Suprapubic skin (tissue), 4 donors: ENCODE measurements at places on chromosomes 4 and X.

DNA sequence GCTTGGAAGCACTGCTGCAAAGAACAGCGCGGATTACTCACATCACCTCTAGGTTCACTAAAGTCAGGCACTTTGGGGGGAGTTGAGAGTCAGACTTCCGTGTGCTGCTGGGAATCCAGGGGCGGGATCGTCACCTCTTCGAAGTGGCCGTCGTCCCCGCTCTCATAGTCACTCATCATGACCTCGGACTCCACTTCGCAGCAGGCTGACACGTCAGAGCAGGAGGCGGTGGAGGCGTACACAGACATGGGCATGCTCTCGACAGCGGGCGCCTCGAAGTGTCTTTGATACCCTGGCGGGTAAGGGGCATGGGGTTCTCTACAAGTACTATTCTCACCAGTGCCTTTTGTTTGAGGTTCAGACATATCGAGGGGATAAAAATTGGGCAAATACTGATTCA, 33.1 kb upstream of the MTNR1A start:
- no peak overlapping the region for H3K4me3 ChIP-seq
- peak; percentile 75 for DNase-seq

- no peaks in the 10 kb centered on the region for H3K27me3 ChIP-seq
- H3K4me1 ChIP-seq: no peaks in the 10 kb centered on the region
- H3K4me3 ChIP-seq: no peak overlapping the region
- H3K27ac ChIP-seq: no peak overlapping the region
Measured at GRCh38 chr4:119570401-119570800, 58.2 kb downstream of the PDE5A start.

- DNase-seq: no peak
- H3K4me1 ChIP-seq: no peaks in the 10 kb centered on the region
- H3K36me3 ChIP-seq: no peaks in the 10 kb centered on the region
- H3K27me3 ChIP-seq: no peaks in the 10 kb centered on the region
Measured at GRCh38 chr4:78079726-78080430, 22.8 kb downstream of the FRAS1 start.

- DNase-seq: no peak
- no peak overlapping the region for H3K27ac ChIP-seq
- H3K36me3 ChIP-seq: peaks cover 4% of the 10 kb centered on the region
- H3K4me3 ChIP-seq: no peak overlapping the region
Measured at GRCh38 chrX:107102980-107103379, 15.6 kb downstream of the RBM41 start.

DNA sequence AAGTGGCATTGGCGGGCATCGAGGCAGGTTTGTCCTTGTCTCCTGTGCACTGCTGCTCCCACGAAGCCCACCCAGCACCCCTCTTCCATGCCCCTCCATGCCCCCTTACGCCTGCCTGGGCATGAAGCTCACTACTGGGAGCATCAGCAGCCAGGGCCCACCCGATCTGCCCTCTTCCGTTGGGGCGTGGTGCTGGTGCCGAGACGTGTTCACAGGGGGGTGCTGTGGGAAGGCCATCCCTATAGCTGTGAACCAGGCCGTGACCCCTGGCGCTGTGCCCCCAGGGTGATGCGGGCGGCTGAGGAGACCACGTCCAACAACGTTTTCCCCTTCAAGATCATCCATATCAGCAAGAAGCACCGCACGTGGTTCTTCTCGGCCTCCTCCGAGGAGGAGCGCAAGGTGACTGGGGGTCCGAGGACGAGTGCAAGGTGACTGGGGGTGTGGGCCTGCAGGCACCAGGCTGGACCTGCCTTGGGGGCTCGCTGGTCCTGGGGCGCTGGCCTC, 19.3 kb upstream of the ADD1 start:
- H3K27ac ChIP-seq: no peak overlapping the region
- peaks cover 90% of the 10 kb centered on the region for H3K36me3 ChIP-seq
- peaks cover 15% of the 10 kb centered on the region for H3K4me1 ChIP-seq
- DNase-seq: peak; percentile 59
- no peaks in the 10 kb centered on the region for H3K27me3 ChIP-seq
- H3K4me3 ChIP-seq: no peak overlapping the region

DNA sequence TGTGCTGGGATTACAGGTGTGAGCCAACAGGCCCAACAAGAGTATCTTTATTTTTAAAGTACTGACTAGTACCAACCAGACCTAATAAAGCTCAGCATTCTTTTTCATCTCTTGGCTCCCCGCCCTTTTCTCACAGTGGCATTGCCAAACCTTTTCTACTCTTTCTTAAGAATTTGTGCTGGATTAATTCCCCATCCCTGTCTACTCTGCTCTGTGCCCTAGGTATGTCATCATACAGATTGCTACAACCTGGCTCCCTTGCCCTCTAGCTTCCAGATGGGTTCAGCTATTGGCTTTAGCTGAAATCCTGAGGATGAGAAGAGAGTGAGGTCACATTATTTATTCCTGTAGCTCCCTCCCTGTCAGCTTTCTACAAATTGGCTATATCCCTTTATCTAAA, 34.9 kb upstream of the CCNI start:
- no peak overlapping the region for H3K4me3 ChIP-seq
- no peaks in the 10 kb centered on the region for H3K27me3 ChIP-seq
- H3K27ac ChIP-seq: no peak overlapping the region
- no peak for DNase-seq

DNA sequence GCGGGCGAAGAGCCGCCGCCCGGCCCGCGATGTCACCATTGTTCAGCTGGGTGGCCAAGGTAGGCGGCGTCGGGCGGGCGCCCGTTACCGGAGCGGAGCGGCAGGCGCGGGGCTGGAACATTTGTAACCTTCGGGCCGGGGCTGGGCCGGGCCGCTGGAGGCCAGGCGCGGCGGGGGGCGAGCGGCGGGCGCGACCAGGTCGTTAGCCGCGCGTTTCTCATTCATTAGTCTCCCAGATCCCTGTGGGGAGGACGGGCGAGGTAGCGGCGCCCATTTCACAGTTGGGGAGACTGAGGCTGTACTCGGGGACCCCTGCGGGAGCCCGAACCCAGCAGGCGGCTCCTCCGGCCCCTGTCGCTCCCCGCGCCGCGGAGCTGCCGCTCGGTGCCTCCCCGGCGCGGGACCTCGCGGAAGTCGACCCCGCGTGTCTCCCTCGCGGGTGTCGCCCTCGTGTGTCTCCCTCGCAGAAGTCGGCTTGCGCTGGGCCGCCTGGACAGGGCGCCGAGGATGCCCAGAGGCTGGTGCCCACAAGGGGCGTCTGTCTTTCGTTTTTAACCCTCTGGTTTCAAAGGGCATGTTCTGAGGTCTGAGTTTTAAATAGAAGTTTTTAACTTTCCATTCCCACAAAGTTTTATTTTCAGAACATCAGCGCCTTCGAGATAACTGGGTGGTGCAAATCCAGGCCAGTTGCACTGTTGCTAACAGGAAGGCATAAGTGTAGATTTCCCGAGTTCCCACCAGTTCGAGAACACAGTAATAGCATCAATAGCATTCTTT, 17.5 kb downstream of the PTTG2 start:
- no peaks in the 10 kb centered on the region for H3K27me3 ChIP-seq
- peak overlapping the region; percentile 86 for H3K4me3 ChIP-seq
- H3K4me1 ChIP-seq: peaks cover 21% of the 10 kb centered on the region
- peak; percentile 81 for DNase-seq

- H3K27ac ChIP-seq: peak overlapping the region; percentile 18
- no peaks in the 10 kb centered on the region for H3K27me3 ChIP-seq
- no peaks in the 10 kb centered on the region for H3K36me3 ChIP-seq
- no peak for DNase-seq
Measured at GRCh38 chr4:75327804-75328512, 186.2 kb downstream of the RCHY1 start.

DNA sequence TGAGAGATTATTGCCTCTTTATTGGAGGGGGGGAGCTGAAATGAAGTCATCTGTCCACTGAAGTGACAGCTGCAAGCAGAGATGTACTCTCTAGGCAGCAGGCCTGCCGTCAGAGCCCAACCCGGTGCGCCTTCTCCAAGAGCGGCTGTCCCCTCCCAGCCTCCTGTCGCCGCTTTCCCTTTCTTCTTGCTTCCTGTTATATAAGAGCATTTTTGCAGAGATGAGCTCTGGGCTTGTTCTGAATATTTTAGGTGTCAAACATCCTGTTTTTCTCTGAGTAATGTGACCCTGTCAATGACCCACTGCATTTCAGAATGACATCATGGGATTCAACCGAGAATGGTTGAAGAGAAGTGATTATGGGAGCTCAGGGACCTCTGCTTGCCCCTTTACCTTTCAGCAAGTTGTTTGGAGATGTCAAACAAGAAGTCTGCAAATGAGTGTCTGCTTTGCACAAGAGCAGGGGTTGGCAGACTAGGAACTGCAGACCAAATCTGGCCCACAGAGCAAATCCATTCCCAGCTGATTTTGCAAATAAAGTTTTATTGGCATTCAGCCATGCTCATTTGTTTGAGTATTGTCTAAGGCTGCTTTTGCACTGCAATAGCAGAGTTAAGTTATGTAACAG, 79.9 kb downstream of the SLC9A6 start:
- H3K4me3 ChIP-seq: no peak overlapping the region
- DNase-seq: no peak
- no peak overlapping the region for H3K27ac ChIP-seq

- no peak for DNase-seq
- H3K4me1 ChIP-seq: peaks cover 3% of the 10 kb centered on the region
Measured at GRCh38 chr4:76564123-76564915, 129.3 kb downstream of the SHROOM3 start.

GRCh38 chr4:152106113-152106763, 345.4 kb upstream of the GATB start:
- H3K27me3 ChIP-seq: no peaks in the 10 kb centered on the region
- no peak overlapping the region for H3K4me3 ChIP-seq
- H3K27ac ChIP-seq: peak overlapping the region; percentile 59
- H3K36me3 ChIP-seq: no peaks in the 10 kb centered on the region
- DNase-seq: peak; percentile 82
- H3K4me1 ChIP-seq: peaks cover 38% of the 10 kb centered on the region

GRCh38 chr4:58144721-58145120, 1034.5 kb upstream of the IGFBP7 start:
- no peak overlapping the region for H3K27ac ChIP-seq
- H3K36me3 ChIP-seq: no peaks in the 10 kb centered on the region
- no peak overlapping the region for H3K4me3 ChIP-seq
- no peaks in the 10 kb centered on the region for H3K4me1 ChIP-seq
- DNase-seq: no peak

DNA sequence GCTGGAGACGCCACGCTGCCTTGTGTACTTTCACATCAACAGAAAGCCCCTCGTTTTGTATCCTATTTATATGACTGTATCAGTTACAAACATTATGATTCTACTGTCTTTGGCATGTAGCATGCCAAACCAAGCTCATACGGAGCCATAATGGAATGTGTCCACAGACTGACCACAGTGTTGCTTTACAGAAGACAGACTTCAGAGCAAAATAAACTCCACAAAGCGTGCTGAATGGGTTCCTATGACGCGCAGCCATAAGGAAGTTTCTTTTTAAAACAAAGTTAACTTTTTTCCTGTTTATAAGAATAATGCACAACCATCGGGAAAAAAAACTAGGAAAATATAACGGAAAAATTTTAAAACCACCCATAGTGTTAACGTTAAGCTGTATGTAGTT, 136.0 kb downstream of the STOX2 start:
- no peak for DNase-seq
- no peak overlapping the region for H3K27ac ChIP-seq
- H3K36me3 ChIP-seq: no peaks in the 10 kb centered on the region
- H3K27me3 ChIP-seq: no peaks in the 10 kb centered on the region
- no peak overlapping the region for H3K4me3 ChIP-seq

DNA sequence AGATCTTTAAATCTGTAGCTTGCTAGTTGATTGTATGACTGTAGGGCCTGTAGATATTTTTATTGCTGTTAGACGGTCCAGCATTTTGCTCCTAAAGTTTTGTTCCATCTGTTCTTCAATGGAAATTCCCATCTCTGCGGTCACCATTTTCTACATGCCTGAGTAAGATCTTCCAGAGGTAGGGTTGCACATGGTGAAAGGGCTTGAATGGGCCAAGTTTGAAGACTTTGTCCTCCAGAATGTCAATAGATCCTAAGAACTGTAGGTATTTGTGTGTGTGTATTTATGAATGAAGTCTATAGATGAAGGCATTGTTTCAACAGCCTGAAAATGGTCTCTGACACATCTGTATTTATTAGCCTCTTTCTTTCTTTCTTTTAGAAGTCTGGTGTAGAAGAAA, 22.3 kb upstream of the TAPT1 start:
- H3K27me3 ChIP-seq: no peaks in the 10 kb centered on the region
- no peaks in the 10 kb centered on the region for H3K4me1 ChIP-seq
- H3K36me3 ChIP-seq: peaks cover 5% of the 10 kb centered on the region
- H3K27ac ChIP-seq: no peak overlapping the region

DNA sequence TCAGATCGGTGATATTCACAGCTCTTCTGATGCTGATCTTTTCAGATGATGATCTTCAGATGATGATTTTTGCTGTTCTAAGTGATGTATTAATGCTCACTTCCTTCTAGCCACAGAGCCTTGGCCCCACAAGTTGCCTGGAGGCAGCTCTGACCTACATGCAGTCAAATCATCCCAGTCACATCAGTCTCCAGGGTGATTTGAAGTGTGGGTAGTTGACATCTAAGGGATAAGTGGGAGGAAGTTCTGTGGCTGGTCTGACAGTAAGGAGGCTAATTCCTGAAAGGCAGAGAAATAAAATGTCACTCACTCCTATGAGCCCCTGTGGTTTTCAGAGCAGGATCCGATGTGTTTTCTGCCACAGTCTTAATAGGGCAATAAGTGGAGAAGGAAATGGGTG, 79.8 kb upstream of the RPL34 start:
- DNase-seq: no peak
- H3K27me3 ChIP-seq: no peaks in the 10 kb centered on the region
- H3K36me3 ChIP-seq: no peaks in the 10 kb centered on the region
- H3K27ac ChIP-seq: no peak overlapping the region
- no peak overlapping the region for H3K4me3 ChIP-seq
- no peaks in the 10 kb centered on the region for H3K4me1 ChIP-seq

DNA sequence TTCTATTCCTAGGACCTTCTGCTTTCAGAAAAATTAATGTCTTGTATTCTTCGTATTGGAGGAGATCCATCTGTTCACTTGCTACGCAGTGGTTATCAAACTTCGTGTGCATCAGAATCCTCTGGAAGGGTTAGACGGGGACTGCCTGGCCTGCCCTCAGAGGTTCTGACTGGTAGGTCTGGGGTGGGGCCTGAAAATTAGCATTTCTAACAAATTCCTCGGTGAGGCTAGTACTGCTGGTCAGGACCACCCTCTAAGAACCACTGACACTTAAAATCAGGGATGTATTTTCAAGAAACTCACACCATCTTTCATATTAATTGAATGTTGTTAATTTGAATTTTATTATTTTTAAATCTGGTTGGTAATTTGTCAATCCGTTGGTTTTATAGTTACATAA, 63.0 kb downstream of the MAPK10 start:
- H3K27ac ChIP-seq: no peak overlapping the region
- DNase-seq: no peak
- no peaks in the 10 kb centered on the region for H3K36me3 ChIP-seq
- H3K4me3 ChIP-seq: no peak overlapping the region

DNA sequence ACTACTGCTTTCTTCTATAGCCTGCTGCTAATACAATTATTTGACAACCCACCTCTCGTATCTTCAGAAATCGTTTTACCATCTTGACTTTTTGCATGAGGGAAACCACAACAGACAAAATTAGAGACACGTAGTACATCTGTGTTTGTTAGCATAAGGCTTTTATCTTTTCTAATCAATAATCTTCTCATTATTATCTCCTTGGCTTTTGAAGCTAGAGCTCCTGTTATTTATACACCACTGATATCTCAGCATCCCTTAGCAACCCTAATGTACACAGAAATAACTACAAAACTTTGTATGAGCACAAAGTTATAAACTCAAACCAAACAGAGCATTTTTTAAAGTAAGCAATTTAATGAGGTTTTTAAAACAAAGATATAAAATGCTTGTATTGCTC, 39.7 kb downstream of the CORIN start:
- no peak overlapping the region for H3K27ac ChIP-seq
- DNase-seq: no peak
- no peaks in the 10 kb centered on the region for H3K36me3 ChIP-seq
- no peaks in the 10 kb centered on the region for H3K4me1 ChIP-seq
